ENCODE measurements at places on chromosomes 2 and 18. TPM values are rescaled to one million over a fixed set of nuclear protein-coding genes. Genes with fewer than 3 reads are reported as not detected.

PRSS56 gene
- not detected for total RNA-seq

DNA sequence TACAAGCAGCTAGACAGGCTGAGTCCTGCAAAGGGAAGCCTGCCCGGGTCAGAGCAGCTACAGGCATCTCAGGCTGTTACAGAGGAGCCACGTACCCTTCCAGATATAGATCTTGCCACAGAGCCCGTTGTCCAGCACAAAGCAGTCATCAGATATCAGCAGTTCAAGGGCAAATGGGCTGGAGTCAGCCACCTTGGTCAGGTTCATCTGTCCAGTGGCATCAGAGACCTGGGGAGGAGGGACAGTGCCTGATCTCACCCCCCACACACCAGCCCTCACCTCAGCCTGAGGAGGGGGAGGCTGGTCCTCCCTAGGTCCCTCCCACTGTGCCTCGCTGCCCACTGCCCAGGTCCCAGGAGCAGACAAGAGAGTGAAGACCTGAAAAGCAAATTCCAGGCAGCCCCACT, 12.2 kb downstream of the CAPG start:
- no peak for DNase-seq

DNA sequence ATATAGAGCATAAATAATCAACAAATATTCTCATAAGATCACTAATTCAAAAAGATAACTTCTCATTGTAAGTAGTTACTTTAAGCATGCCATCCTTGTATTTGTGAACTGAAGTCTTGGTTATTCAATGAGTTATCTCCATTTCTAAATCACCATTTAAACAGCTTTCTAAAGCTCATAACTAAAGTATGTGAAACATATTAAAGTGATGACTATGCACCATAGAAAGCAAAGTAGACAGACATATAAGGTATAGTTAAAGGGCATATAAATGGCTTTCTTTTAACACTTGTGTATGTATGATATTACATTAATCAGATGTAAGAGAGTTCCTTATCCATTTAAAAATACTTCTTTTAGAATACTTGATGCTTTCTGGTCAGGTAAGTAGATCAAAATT, 83.5 kb downstream of the IKZF2 start:
- no peak for DNase-seq

- no peak for DNase-seq
Measured at GRCh38 chr2:172772633-172773032, 37.0 kb downstream of the RAPGEF4 start.

GRCh38 chr18:3874125-3874524, 424.2 kb downstream of the TGIF1 start:
- no peak for DNase-seq

- DNase-seq: no peak
Measured at GRCh38 chr2:64283641-64284361, 139.6 kb upstream of the PELI1 start.

DNA sequence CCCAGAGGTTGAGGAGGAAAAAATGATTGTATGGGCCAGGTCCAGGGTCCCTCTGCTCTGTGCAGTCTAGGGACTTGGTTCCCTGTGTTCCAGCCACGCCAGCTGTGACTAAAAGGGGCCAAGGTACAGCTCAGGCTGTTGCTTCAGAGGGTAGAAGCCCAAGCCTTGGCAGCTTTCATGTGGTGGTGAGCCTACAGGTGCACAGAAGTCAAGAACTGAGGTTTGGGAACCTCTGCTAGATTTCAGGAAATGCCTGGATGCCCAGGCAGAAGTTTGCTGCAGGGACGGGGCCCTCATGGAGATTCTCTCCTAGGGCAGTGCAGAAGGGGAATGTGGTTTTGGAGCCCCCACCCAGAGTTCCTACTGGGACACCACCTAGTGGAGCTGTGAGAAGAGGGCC, 10.6 kb upstream of the MBP start:
- DNase-seq: no peak

GRCh38 chr2:26606847-26607190, 34.3 kb downstream of the CIB4 start:
- no peak for DNase-seq

GRCh38 chr2:235698028-235698427, 204.2 kb downstream of the AGAP1 start:
- DNase-seq: no peak

Data from aorta (tissue), 5 donors.